ENCODE measurements at places on chromosomes 2 and 18. TPM values are rescaled to one million over a fixed set of nuclear protein-coding genes. Genes with fewer than 3 reads are reported as not detected.
A peak's percentile ranks its signal among the peaks of the same experiment; 100 is the strongest.

DNA sequence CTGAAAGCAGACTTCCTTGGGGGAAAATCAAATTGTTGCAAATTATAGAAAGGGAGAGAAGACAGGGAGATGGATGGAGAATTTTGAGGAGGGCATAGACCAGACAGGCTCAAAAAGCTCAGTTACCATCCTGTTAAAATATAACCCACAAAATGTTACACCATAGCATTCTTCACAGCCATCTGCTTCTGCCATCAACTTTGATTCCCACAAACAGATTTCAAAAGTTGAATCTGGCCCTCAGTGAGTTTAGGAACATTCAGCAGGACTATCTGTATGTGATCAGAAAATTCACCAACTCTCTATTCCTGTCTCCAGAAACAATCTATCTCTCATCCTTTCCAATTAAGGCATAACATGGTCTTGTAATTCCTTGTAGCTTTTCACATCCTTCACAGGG, 159.8 kb upstream of the CCDC68 start:
- no peak for DNase-seq

- no peak for DNase-seq
These were observed 88.3 kb upstream of the PPP1CB start for GRCh38 chr2:28663359-28663758.

GRCh38 chr2:230713331-230714135, 891 bp downstream of the CAB39 start:
- DNase-seq, result peak; percentile 39

DNA sequence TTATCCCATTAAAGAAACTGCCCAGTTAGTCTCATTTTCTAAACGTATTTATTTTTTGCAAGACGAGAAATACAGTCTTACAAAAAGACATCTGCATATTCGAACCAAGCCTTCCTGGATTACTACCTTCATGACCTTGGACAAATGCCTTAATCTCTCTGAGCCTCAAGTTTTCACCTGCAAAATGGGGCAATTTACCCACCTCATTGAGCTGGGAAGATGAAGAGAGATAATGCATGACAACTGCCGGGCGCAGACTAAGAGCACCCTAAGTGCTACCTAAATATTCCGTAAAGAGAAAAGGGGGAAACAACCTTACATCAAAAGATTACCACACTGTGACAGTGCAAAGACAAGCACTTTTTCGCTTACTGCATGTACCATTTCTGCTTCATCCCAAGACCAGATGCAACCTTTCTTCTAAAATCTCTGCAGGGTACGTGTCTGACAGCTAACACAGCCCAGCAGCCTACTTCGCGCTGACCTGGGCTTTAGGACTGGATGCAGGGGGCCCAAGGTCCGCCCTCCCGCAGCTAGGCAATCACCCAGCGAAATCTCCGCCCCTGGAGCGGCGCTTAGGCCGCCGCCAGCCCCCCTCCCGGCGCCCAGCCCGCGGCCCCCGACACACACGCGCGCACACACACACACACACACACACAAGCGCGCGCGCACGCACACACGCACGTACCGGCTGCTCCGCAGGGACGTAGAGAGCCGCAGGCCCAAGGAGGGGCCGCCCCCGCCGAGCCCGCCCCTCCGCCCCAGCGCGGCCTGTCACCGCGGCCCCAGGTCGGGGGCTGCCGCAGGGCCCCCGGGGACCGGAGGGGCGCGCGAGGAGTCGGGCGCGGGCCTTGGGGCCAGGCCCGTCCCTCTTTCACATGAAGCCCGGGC, 766 bp downstream of the MAP3K2 start:
- DNase-seq, result peak; percentile 96

DNA sequence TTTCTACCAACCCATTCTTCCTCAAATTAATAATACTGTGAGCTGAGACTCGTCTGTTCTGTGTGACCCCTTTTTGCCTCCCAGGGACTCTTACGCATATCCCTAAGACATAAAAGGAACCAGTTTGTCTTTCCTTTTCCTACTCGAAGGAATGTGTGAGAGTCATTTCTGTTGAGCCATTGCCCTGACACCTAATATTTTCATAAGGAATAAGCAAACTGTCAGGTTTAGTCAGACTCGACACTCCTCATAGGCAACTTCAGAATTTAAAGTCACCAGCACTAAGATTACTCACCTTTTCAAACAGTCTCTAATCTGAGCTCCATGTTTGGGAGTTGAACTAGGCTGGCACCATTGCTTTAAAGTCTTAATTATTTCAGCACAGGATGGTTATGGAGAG, 305.5 kb downstream of the IKZF2 start:
- no peak for DNase-seq

DNA sequence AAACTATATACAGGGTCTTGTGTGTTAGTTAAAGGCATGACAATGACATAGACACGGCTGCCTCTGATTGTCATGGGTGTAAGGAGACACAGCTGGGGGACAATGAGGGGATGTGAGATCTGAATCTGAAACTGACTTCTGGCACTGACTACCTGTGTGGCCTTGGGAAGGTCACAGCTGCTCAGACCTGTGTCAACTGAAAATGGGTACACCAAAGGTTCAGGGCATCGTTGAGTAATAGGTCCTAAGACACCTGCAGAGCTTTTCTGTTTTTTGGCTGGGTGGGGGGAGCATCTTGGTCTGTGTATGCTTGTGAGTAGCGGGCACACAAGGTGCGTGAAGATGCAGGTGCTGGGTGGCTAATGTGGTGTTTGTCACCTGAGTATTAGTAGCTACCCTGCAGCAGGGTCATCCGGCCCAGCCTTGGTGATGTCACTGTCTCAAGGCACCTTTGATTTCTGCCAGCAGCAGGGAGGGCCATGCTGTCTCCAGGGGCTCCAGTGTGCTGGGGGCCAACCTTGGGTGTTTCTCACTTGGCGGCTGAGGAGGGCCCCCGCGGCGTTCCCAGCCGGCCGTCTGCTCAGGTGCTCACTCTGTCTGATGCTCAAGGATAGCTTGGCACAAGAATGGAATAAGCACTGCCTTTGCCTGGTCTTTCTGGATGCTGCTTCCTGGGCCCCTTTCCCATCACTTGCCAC, 53.1 kb upstream of the HS6ST1 start:
- DNase-seq, result no peak

- DNase-seq, result no peak
These were observed 1080.7 kb upstream of the CHAC2 start for GRCh38 chr2:52686935-52687334.

DNA sequence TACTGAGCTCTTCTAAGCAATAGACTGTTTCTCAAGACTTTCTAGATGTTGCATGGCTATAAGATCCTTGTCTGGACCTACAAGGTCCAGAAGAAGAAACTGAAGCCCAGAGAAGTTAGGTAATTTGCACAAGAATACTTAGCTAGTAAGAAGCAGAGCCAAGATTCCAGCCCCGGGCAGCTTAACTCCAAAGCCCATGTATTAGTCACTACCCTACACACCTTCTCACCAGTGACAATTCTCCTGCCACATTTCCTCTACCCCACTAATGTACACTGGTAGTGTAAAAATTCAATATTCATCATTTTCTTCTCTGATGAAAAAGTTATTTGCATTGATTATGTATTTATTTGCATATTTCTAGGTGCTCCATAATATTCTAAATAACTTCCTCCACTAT, 95.5 kb upstream of the CREB1 start:
- DNase-seq, result no peak

DNA sequence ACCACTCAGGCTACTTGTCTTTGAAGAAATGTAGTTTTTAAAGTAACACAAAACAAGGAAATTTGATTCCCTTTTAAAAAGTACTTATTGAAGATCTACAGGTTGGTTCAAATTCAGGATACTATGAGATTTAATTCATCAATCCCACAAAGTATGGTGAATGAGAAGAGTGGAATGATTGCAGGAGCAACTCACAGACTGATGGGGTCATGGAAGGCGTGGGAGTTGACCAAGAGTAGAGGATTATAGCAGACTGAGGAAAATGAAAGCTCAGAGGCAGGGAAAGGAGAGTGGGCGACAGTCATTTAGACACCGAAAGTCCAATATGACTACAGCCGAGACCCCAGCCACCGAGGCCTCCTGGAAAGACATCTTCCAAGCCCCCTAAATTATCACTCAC, 12.5 kb upstream of the DAPL1 start:
- DNase-seq, result no peak

DNA sequence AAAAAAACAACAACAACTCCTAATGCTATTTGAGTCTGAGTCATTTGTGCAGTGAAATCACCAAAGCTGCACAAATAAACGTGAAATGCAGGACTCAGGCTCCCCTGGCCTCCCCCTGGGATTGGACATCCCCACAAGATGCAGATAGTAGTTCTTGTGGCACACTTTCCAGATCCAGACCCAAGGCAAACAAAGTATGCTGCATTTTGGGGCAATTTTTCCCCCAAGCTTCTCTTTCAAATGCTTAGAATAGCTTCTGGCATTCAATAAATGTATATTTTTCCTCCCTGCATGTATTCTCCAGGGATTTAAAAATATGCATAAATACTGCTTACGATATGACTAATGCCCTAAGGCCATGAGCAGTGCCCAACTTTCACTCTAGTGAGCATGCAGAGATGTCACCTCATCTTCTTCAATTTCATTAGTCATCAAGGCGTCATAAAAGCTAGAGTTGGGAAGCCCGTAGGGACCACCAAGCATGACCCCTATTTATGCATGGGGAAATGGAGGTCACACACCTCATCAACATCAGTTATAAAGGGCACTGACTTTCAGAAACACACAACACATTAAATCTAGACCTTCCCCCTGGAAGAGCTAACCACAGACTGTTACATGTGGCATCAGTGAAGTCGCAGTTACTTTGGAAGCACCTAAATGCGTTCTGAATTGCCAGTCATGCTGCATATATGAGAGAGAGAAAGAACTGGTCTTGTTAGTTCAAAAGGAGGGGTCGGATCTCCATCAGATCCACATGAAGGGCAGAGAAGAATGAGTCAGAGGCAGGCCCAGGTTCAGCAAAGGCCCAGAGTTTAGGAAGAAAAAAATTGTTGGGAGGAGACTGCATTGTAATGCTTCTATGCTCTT, 374.1 kb downstream of the LPIN1 start:
- DNase-seq, result no peak

DNA sequence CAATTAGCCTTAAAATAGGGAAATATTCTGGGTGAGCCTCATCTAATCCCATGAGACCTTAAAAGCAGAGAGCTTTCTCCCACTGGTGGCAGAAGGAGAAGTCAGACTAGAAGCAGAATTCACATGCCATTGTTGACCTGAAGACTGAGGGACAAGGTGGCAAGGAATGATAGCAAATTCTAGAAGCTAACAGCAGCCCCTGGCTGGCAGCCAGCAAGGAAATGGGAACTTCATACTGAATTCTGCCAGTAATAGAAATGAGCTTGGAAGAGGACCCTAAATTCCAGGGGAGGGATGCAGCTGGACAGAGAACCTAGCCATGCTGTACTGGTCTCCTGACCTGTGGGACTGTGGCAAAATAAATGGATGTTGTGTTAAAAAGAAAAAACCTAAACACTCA, 19.5 kb downstream of the B3GNT7 start:
- no peak for DNase-seq

GRCh38 chr2:230908595-230909191, 16.3 kb downstream of the GPR55 start:
- no peak for DNase-seq

- no peak for DNase-seq
These were observed 71.1 kb upstream of the HPCAL1 start for GRCh38 chr2:10231551-10232085.

- no peak for DNase-seq
These were observed 37.3 kb upstream of the SKOR2 start for GRCh38 chr18:47288741-47289140.

- DNase-seq, result no peak
These were observed 64.6 kb downstream of the TRPM8 start for GRCh38 chr2:233981574-233982420.

GRCh38 chr2:43073401-43073825, 153.0 kb downstream of the ZFP36L2 start:
- peak; percentile 93 for DNase-seq

DNA sequence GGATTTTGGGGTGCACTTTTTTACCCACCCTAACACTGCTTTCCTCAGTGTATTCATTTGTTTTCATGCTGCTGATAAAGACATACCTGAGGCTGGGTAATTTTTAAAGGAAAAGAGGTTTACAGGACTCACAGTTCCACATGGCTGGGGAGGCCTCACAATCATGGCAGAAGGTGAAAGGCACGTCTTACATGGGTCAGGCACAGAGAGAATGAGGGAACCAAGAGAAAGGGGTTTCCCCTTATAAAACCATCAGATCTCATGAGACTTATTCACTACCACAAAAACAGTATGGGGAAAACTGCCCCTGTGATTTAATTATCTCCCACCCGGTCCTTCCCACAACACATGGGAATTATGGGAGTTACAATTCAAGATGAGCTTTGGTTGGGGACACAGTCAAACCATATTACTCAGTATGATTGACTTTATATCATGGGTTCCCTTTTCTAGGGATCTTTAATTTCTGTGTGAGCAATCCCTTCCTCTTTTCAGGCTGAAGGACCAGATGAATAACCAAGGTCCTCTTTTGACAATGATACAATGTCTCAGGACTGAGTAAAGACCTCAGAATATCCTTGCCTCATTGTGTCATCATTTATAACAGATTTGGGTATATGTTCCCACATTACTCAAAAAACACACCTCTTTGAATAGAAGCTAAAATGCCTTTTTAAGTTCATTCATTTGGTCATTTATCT, 100.1 kb upstream of the TRIB2 start:
- DNase-seq, result no peak

DNA sequence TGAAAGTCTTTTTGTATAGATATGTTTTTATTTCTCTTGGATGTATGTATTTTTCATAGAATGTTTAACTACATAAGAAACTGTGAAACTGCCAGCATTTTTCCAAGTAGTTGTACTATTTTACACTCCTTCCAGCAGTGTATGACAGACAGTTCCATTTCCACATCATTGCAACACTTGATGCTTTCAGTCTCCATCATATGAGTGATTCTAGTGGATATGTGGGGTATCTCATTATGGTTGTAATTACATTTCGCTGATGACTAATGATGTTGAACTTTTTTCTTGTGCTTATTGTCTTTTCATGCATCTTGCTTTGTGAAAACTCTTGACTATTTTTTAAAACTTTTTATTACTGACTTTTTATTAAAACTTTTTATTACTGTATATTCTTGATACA, 101.4 kb downstream of the ARHGAP28 start:
- no peak for DNase-seq

- peak; percentile 3 for DNase-seq
These were observed 741.7 kb downstream of the PLCL1 start for GRCh38 chr2:198546122-198546521.

GRCh38 chr18:25962919-25963318, 127.5 kb downstream of the SS18 start:
- DNase-seq, result no peak

DNA sequence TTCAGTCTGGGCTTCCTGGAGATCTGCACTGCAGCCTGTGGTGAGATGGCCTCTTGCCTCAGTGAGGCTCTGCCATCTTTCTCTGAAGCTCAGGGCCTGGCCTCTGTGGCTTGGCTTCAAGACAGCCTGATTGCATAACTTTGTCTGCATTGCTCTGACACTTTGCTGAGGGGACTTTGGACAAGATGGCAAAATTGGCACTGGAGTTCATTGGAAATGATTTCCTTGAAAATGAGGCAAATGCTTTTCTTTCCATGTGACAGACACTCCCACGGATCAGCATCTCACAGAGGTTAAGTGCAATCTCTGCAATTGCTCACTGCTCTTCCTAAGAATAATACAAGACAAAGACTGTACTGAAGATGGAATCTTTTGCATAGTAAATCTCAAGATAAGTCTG, 166.8 kb downstream of the KCNS3 start:
- DNase-seq, result no peak

CYP26B1 gene
- polyA plus RNA-seq, result 13.3 TPM

MC2R gene
- 0.83 TPM for polyA plus RNA-seq

SOWAHC gene
- polyA plus RNA-seq, result 7.4 TPM

HOXD8 gene
- polyA plus RNA-seq, result 24.2 TPM

DLGAP1 gene
- 1.7 TPM for polyA plus RNA-seq

DNAJC5G gene
- not detected for polyA plus RNA-seq

LYPD1 gene
- polyA plus RNA-seq, result 6.2 TPM

CFAP65 gene
- not detected for polyA plus RNA-seq

FAM161A gene
- polyA plus RNA-seq, result 10.3 TPM

COLEC11 gene
- 0.53 TPM for polyA plus RNA-seq
